ENCODE measurements at places on chromosomes 5 and 9.

DNA sequence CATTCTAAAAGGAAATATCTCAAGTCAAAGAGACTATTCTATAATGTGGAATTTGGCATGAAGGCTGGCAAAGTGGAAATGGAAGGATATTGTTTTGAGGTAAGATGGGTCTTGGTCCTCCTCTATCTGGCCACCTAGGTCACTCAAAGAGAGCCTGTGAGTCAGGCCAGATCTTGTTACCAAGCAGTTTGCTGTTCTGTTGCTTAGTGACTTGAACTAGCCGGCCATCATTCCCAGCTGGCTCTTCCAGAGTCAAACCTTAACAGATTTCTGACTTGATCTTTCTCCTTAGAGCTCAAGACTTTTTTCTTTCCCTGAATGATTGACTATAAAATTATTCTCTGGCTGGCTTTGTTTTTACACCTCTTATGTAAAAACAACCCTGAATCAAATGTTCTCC lies 136.1 kb downstream of the PDE4D start:
- no peak for DNase-seq

- DNase-seq = no peak
These were observed 29.6 kb upstream of the NCS1 start for GRCh38 chr9:130142641-130143040.

- DNase-seq = no peak
These were observed 39.9 kb downstream of the RHOBTB3 start for GRCh38 chr5:95770830-95771708.

- DNase-seq = no peak
These were observed 18.2 kb downstream of the NRG2 start for GRCh38 chr5:140024928-140025327.
